ENCODE measurements at places on chromosomes 2 and 18. TPM values are rescaled to one million over a fixed set of nuclear protein-coding genes. Genes with fewer than 3 reads are reported as not detected.

- no peak for DNase-seq
Measured at GRCh38 chr2:215796140-215796855, 217.1 kb downstream of the MREG start.

GRCh38 chr18:74257083-74257482 lies 34.7 kb downstream of the CYB5A start:
- no peak for DNase-seq

FABP1 gene
- not detected for total RNA-seq

DNA sequence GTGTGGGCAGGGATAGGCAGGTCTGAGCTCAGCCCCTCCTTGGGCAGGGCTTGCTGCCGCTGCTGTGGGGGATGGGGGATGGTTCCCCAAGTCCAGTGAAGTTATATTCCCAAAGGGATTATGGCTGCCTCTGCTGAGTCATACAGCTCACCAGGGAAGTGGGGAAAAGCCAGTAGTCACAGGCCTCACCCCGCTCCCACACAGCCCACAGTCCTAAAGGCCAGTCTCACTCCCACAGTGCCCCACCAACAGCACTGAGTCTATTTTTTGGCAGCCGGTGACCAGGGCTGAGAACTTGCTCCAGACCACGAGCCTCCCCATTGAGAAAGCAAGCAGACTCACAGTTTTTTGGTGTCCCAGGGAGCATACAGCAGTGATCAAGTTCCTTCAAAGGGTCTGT lies 173.3 kb downstream of the OSR1 start:
- DNase-seq = no peak

DNA sequence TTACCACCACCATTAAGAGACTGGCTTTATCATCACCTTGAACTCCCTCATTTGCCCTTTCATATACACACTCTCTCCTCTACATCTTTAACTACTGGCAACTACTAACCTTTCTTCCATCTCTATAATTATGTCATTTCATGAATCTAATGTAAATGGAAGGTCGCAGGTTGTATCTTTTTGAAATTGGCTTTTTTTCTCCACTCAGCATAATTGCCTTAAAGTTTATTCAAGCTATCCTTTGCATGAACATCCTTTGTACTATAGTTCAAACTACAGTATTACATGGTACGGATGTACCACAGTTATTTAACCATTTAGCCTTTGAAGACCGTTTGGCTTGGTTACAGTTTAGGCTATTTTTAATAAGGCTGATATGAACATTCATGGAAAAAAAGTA lies 129.5 kb upstream of the ZNF804A start:
- DNase-seq = no peak

DNA sequence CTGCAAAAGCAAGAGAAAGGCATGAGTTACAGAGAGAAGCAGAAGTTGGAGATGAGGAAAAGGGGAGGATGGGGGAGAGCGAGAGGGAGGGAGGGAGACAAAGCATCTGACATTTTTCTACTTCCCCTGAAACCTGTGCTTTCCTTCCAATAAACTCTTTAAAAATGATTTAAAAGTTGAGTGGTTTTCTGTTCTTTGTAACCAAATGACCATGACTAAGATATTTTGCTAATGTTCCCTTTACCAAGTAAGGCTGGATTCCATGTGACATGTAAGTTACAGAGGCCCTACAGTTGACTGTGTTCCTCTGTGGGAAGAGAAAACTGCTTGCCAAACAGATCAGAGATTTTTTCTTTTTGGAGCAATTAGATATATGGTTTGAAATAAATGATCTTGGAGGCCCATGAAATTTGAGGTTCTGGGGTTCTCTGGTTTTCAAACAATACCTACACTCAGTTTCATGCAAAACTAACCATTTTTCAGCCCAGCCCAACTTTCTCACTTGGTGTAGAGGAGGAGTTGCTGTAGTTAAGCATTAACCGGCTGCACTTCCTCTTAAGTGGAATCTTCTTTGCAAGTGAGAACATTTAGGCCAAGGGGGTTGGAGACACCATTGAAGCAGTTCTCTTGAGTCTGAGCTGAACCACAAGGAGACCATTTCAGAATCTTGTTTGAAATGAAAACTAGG lies 34.5 kb downstream of the INSIG2 start:
- DNase-seq = no peak

GRCh38 chr2:47805850-47806249 lies 22.9 kb downstream of the MSH6 start:
- no peak for DNase-seq

DNA sequence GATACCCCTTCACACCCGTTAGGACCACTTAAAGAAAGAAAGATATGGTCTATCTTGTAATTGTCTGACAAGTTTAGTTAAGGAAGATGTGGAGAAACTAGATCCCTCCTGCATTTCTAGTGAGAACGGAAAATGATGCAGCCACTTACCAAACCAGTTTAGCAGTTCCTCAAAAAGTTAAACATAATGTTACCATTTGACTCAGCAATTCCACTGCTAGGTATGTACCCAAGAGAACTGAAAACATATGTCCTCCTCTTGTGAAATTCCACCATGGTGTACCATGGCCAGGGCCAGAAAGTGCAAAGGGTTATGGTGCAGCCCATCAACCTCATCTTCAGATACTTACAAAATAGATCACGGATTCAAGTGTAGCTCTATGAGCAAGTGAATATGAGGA lies 79.0 kb upstream of the ID2 start:
- no peak for DNase-seq

SLC16A14 gene
- total RNA-seq = 2.8 TPM

GRCh38 chr18:72652990-72653593 lies 109.0 kb upstream of the CBLN2 start:
- no peak for DNase-seq

CDH7 gene
- total RNA-seq = not detected

Measured in esophagus muscularis mucosa (tissue), 4 donors.